ENCODE measurements at places on chromosomes 7 and 10.

GRCh38 chr7:128919881-128920799 lies 9.6 kb upstream of the KCP start:
- no peak for DNase-seq

DNA sequence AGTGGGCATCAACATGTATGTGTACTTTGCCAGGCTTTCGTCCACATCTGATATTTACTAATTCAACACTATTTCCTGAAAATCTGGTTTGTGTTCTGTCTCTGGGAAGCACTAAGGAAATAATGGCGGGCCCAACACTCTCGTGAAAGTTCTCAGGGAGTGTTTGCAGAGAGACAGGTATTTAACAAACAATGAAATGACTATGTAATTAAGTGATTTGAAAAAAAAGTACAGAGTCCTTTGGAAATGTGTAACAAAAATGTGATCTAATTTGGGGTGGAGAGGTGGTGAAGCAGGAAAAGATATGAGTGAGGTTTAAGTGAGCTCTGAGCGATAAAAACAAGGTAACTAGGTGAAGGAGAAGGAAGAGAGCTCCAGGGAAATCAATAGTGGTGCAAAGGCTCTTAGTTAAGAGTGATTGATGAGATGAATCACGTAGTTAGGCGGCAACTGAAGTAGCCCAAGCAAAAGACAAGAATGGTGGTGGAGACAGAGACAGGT lies 95.3 kb upstream of the DNAJB12 start:
- DNase-seq: no peak

DNA sequence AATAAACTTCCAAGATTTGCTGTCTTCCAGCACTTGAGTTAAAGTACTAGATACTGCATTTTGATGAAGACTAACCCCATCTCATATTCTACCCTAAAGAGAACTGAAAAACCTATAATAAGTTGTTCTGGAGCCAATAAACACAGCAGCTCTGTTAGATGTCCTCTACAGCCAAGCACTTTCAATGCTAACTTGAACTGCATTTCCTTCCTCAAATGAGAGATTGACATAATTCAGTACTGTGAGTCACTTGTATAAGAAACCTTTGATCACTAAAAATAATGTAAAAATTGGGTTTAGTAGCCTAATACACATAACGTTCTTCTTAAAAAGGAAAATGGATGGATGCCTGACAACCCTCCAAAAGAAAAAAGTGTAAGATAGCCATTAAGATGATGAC lies 81.3 kb downstream of the ITGB8 start:
- DNase-seq: no peak

GRCh38 chr10:114526504-114527238 lies 122.4 kb upstream of the AFAP1L2 start:
- DNase-seq: peak; percentile 90

DNA sequence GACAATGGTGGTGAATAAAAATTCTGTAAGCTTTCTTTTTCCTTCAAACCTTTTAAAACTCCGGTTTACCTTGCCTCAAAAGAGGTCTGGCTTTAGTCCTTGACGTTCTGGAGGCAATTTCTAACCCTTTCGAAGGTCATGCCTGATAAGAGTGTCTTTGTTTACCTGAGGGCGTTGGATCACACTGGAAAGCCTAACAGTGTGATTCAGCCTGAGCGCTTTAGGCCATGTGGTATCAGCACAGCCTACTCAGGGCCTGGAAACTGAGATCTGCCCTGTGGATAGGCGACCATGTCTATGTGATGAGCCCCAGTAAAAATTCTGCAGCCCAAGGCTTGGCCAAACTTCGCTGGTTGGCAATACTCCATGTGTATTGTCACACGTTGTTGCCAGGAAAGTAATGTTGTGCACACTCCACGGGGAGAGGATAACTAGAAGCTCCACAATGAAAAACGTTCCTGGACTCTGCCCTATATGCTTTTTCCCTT lies 10.7 kb downstream of the CCDC6 start:
- DNase-seq: no peak

- DNase-seq: no peak
Observed at GRCh38 chr7:119046068-119046467, 821.6 kb downstream of the ANKRD7 start.

- no peak for DNase-seq
Observed at GRCh38 chr10:52064084-52064845, 249.8 kb upstream of the DKK1 start.

DNA sequence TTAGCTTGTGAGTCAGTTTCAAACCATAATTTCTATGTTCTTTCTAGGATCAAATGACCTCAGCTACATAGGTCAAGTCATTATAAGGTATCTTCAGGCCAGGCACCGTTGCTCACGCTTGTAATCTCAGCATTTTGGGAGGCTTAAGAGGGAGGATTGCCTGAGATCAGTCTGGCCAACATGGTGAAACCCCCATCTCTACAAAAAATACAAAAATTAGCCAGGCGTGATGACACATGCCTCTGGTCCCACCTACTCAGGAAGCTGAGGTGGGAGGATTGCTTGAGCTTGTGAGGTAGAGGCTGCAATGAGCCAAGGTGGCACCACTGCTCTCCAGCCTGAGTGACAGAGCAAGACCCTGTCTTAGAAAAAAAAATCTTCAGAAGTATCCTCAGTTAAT lies 362.3 kb downstream of the GATA3 start:
- DNase-seq: no peak

DNA sequence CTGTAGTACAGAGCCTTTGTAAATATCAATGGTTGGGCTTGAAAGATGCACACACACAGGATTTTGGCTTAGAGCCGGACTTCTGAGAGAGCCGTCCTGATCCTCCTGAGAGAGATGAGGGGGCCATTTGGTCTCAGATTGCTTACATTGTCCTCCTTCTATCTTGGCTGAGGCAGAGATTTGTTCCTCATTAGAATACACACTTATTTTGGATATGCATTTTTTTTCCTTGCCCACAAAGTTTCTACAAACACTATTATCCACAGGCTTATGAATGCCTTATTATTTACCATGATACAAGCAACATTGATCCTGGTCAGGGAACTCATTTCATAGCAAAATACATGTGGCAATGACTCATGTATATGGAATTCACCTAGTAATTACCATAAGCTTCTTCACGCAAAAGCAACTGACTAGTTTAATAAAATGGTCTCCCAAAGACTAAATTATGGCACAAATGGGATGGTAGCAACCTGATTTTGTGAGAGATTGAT lies 175.3 kb downstream of the MDFIC start:
- peak; percentile 16 for DNase-seq

- no peak for DNase-seq
Observed at GRCh38 chr10:7133958-7134357, 276.9 kb downstream of the SFMBT2 start.

DNA sequence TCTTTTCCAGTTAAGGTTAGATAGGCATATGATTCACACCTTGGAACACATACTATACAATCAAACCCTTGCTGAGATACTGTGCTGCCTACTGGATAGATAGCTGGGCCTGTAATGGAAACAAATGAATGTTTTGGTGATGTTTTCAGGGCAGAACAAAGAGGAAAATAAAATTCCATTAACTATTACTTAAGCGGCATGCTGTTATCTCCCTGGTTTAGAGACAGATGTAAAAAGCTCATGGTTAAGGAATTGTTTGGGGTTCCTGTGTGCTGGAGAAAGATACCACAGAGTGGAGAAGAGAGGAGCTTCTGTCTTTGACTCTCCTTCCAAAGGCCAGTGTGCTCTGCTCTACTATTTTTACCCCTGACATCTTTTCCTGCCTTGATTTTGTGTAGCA lies 341.1 kb downstream of the PLXDC2 start:
- DNase-seq: no peak

GRCh38 chr7:130972201-130972600 lies 238.2 kb upstream of the KLF14 start:
- no peak for DNase-seq

DNA sequence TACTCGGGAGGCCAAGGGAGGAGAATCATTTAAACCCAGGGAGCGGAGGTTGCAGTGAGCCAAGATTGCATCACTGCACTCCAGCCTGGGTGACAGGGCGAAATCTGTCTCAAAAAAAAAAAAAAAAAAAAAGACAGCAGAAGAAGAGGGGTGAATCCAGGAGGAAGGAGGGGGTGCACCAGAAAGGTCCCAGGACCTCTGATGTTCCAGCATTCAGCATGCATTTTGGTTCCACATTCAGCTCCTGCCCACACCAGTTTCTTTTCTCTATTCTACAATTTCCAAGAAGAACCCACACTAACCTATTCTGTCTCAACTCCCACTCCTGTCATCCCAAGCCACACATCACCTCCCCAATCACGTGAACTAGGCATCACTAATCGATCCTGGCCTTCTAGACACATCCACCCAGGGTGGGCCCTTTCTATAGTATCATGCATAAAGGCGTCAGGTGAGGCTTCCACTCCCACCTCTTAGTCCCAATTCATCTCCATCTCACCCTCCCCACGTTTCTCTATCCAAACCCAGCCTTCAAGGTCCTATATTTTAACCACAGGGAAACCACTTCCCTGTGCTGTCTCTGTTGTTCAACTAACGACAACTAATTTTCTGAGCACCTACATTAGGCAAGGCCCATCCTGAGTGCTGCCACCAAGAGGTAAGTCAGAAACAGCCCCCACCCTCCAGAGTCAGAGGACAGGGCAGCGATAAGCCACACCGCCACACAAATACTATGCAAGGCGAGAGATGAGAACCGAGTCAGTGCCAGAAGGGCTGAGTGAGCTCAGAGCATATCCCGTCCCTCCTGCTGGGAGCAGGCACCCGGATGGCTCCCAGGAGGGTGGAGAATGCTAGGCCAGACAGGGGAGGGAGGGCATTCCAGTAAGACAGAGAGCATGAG lies 2.2 kb downstream of the ANXA11 start:
- DNase-seq: peak; percentile 68

GRCh38 chr10:78338717-78339116 lies 305.1 kb downstream of the RPS24 start:
- no peak for DNase-seq

DNA sequence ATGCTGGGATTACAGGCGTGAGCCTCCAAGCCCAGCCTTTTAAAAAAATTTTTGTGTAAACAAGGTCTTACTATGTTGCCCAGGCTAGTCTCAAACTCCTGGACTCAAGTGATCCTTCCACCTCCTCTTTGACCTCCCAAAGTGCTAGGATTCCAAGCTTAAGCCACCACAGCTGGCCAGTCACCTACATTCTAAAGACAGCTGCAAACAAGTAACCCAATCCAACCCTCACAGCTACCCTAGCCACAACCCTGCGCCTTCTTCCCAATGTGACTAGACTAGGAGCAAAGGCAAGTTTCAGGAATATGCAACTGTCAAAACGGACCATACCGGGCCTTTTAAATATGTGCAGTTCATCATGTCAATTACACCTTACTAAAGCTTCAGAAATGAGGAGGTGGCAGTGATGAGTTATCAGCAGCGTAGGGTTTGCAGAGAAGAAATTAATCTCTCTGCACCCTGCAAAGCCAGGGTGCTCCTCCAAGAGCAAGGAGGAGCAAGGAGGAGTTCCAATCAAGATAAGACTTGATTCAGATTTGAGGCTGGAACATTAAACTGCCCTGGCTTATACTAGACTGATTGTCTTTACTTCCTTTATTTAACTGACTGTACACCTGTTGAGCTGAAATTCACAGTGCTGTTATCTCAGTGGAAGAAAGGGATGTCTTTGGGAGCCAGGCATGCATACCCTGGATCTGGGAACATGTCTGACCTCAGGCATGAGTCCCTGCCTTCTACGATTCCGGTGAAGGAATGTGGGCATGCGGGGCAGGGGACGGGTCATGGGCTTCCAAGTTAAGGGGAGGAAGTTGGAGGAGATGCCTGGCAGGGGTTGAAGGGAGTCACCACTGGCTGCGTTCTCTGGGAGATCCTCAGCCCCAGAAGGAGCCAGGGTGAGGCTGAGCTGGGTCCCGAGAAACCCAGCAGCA lies 15.5 kb upstream of the TMEM120A start:
- DNase-seq: no peak

GRCh38 chr7:157473051-157473569 lies 136.3 kb downstream of the DNAJB6 start:
- DNase-seq: no peak

DNA sequence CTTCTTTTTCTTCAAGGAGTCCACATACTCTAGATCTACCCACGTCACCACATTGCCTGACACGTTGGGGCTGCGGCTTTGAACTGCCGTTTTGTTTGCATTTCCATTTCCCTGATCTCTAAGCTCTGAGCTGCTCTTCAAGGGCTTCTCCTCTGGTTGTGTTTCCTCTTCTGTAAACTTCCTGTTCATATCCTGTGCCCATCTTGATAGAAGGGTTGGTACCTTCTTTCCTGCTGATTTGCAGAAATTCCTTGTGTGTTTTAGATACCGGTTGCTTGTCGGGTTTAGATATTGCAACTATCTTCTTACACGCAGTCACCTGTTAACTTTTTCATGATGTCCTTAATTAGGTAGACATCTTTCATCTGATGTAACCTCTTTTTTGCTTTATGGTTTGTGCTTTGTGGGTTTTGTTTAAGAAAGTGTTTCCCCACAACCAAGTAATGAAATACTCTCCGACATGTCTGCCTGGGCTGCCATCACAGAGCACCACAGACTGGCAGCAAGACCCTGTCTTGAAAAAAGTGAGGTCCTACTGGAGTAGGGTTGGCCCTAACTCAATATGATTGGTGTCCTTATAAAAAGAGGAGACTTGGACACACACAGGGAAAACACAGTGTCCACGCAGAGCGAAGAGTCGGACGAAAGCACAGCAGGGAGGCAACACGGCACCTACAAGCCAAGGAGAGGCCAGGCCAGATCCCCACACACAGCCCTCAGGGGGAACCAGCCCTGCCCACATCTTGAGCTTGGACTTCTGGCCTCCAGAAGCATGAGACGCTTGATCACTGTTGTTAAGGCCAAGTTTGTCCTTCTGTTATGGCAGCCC lies 99.1 kb upstream of the PDGFA start:
- DNase-seq: no peak

GRCh38 chr10:124183617-124184016 lies 90.2 kb upstream of the CHST15 start:
- no peak for DNase-seq

GRCh38 chr10:5746197-5746596 lies 61.6 kb downstream of the TASOR2 start:
- DNase-seq: no peak

GRCh38 chr7:23261843-23262452 lies 15.4 kb downstream of the GPNMB start:
- peak; percentile 81 for DNase-seq

GRCh38 chr7:28005847-28006231 lies 174.8 kb downstream of the JAZF1 start:
- no peak for DNase-seq

- peak; percentile 13 for DNase-seq
Observed at GRCh38 chr10:22341190-22341925, 3.9 kb upstream of the SPAG6 start.

- DNase-seq: no peak
Observed at GRCh38 chr7:149819961-149820340, 18.2 kb upstream of the ZNF862 start.

- DNase-seq: peak; percentile 28
Observed at GRCh38 chr10:112389271-112389822, 15.4 kb downstream of the ACSL5 start.

- DNase-seq: no peak
Observed at GRCh38 chr10:100485366-100485765, 22.6 kb downstream of the WNT8B start.

Measured in urothelium cell line (cell line).